ENCODE measurements at places on chromosomes 16 and 17.

- DNase-seq = peak; percentile 50
Observed at GRCh38 chr17:41835800-41836549, at the start of gene NT5C3B. Gene NT5C3B (minus strand): TSS chr17:41836232. CDS start chr17:41836193, 39 bp downstream.

DNA sequence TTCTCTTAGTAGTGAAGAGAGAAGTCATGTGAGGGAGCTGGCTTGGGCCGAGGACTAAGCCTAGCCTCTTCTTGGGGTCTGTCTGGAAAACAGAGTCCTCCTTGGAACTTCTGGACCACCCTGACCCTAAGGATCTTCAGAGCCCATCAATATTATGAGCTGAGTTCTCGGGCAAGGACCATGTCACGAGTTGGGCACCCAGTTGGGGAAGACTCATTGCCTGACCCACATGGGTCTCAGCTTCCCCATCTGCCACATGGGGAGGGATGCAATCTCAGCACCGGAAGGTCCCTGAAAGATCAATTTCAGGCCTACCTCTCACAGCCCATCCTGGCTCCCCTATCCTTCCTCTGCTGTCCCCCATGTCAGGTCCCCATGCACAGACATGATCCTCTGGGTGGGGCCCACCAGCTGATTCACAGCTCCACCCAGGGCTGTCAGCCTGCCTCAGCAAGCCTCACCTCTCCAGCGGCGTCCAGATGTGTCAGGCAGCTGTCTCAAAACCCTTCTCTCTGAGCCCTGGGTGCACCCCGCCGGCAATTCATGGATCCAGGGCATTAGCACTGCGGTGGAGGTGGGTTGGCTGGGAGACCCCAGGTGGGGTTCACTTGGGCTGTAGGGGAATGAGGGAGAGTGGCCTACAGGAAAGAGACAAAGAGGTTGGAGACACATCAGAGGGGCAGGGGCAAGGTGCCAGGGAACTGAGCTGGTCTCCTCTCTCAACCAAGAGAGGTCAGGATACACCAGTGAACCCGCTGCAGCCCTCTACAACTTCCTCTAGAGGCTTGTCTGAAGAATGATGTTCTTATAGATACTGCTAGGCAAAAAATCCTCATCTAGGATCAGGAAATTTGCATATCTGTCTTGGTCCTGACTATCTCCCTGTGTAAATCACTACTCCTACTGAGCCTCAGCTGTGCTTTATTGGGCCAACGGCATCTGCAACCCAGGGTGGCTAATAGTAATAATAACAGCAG lies 1.8 kb downstream of the NLRP1 start:
- no peak for DNase-seq

DNA sequence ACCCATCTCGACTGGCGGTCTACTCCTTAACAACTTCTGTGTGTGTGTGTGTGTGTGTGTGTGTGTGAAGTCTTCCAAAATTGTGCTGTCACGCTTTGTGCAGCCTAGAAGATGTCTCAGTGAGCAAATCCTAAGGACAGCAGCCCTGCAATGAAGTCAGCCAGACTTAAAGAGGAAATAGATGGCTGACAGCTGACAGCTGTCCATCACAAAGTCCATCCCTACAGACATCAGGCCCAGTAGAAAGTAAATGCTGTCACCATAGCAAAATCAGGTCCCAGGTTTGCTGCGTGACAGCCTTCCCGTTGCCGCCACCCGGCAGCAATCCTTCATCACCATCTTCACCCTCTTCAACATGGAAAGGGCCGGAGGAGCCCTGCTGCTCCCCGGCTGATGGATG lies 416.0 kb downstream of the SOX9 start:
- no peak for DNase-seq

DNA sequence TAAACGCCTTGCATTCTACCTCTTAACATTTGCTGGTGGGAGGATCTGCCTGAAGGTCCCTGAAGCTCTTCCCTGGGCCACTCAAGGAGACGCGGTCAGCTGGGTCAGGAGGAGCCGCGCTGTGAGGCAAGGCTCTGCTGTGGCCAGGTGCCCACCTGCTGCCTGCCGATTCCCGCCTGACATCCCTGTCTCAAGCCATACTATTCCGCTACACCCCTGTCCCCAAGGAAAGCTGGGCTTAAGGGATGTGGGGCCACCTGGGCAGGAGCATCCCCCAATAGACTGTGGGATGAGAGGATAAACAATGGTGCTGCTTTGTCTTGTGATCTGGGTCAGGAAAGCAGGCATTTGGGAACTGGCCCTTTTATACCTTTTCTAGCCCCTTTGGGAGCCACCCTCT lies 5.1 kb downstream of the TPPP3 start:
- DNase-seq = no peak

- no peak for DNase-seq
Observed at GRCh38 chr16:4515611-4516233, 22.9 kb downstream of the CDIP1 start.

DNA sequence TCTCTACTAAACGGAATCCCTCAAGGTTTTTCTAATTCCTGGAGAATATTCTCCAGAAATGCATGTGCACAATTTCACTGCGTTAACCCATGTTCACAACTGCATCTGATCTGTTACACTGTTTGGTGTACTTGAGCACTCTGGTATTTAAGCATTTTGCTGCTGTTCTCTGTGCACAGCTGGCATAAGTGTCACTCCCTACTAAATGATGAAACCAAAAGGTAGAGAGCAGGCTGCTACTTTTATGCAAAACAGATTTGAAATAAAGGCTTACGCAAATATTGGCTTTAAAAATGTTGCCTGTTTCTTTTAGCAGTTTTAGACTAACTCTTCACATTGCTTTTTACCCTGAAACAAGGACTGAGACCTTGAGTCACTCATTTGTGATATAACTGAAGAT lies 41.7 kb downstream of the ESRP2 start:
- no peak for DNase-seq

DNA sequence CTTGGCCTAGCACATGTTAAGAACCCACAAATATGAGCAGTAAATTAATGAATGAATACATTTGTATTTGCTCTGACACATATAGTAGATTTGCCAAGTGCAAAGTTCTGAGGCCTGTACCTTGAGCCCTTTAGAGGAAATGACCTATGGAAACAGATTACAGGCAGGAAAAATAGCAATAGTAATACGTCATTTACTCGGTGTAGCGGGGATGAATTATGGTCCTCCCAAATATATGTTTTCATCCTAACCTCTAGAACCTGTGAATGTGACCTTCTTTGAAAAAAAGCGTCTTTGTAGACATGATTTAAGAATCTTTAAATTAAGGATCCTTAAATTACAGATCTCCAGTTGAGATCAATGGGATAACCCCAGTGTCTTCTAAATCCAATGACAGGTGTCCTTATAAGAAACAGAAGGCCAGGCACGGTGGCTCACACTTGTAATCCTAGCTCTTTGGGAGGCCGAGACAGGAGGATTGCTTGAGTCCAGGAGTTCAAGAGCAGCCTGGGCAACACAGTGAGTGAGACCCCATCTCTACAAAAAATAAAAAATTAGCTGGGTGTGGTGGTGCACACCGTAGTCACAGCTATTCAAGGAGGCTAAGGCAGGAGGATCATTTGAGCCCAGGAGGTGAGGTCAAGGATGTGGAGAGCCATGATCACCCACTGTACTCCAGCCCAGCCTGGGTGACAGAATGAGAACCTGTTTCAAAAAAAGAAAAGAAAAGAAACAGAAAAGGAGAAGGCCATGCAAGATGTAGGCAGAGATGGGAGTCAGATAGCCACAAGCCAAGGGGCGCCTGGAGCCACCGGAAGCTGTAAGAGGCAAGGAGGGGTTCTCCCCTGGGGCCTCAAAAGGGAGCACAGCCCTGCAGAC lies 5.1 kb upstream of the ITPRIPL2 start:
- DNase-seq = no peak
